ENCODE measurements at places on chromosomes 5 and 9.
A peak's percentile ranks its signal among the peaks of the same experiment; 100 is the strongest.

DNA sequence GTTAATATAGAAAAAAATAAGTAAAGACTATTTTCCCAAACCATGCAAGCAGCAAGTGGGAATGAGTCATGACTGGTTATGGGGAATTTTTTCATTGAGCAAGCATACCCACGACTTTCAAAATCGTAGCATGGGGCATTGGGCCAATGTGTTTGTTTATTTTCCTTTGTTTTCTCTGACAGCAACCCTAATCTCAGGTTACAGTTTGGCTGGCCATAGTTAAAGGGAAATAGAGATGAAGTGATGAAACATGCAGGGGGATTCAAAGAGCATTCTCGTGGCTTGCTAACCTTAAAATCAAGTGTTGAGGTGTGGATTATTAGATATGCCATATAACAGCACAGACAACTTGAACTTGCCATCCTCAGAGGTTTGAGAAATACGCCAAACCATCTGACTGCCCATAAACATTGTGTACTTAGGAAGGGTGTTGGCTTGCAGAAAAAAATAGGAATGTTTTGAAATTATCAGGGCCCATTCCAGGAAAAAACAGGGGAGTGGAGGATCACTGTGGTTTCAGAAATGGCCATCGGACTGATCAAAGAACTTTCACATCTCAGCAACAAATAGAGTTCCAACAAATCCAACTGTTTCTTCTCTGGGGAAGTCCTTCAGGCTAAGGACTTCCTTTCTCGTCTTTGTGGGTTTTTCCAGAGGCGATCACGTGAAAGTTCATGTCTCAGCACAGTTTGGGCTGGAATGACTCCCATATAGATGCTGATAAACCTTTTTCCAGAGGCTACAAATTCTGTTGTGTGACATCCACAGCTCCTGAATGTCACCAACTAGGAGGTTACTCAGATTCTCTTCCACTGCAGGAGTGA lies 259.1 kb downstream of the SYK start:
- DNase-seq = no peak

- DNase-seq = no peak
These were observed 163.6 kb upstream of the TARS1 start for GRCh38 chr5:33277061-33277650.

- DNase-seq = peak; percentile 75
These were observed 25.0 kb upstream of the SPTLC1 start for GRCh38 chr9:92140074-92140753.

DNA sequence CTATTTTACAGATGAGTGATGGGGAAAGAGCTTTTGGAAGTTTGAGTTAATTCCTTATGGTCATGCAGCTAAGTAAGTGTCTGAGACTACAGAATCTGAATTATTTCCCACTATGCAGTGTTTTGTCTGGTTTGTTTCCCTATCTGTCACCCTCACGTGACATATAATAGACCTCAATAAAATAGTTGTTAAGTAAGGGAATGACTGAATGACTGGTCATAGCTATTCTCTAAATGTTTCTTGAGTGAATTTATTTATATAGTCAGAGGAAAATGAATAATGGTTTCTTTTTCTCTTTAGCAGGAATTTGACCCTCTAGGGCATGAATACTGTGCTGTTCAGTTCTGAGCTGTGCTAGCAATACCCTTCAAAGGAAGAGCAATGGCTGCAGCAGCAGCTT lies 10.3 kb downstream of the TRIM32 start:
- no peak for DNase-seq

- DNase-seq = no peak
These were observed 37.0 kb upstream of the LCP2 start for GRCh38 chr5:170334626-170335025.

DNA sequence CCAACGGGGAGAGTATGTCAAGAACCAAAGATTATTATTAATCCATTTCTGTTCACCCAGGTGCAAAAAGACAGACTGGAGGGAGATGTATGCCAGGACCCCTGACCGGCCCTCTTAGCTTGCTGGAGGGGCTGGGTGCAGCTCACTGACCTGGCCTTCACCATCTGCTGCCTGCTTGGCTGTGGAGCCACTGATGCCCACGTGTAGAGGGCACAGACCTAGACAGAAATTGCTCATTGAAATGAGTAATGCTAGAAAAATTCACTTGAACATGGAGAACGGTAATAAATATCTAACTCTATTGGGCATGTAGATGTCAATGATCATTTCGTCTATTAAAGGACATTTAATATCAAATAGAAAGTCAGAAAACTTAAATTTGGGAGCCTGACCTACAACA lies 58.8 kb upstream of the ERCC6L2 start:
- peak; percentile 50 for DNase-seq

- no peak for DNase-seq
These were observed 166.1 kb downstream of the GNAQ start for GRCh38 chr9:77865385-77866047.

DNA sequence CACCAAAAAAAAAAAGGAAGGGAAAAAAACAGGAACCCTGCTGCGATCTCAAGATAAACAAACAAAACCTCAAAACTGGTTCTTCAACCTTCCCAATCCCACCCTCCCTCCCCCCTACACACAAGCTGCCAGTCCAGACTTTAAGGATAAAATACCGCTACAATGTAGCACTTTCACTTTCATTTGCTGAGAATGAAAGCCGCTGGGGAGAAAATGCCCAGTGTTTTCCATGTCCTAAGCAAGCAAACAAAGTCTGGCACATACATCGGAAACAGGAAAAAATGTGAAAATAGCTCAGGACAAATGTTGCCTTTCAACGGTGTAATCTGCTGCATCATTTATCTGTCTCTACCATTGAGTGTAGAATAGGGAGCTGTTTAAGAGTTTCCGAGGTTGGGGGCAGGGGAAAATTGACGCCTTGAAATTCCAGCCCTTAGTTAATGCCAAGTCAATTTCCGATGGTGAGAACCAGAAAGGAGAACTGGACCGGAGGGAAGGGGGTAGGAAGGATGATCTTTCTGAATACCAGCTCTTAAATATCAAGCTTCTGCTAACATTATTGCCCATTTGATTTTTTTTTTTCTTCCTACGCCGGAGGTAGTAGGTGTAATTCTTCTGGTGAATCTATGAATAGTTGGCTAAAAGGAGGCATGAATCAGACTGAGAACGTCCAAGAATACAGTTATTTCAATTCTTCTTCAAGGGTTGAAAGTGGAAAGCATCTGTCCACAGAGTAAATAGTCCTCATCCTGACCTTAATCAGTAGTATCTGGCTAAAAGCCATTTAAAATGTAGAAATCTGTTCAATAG lies 1.2 kb upstream of the ADAMTS6 start:
- peak; percentile 24 for DNase-seq

Measured in G401 (cell line).